Stimulated activated CD4-positive, alpha-beta T cell treated with anti-CD3 and anti-CD28 coated beads, Interleukin-1b, Interleukin-23, amount 100 ng/mL, for 48 hours (primary cell): ENCODE measurements at places on chromosomes 6 and 20.

- no peak for DNase-seq
Observed at GRCh38 chr20:19110881-19111460, 101.5 kb upstream of the SLC24A3 start.

DNA sequence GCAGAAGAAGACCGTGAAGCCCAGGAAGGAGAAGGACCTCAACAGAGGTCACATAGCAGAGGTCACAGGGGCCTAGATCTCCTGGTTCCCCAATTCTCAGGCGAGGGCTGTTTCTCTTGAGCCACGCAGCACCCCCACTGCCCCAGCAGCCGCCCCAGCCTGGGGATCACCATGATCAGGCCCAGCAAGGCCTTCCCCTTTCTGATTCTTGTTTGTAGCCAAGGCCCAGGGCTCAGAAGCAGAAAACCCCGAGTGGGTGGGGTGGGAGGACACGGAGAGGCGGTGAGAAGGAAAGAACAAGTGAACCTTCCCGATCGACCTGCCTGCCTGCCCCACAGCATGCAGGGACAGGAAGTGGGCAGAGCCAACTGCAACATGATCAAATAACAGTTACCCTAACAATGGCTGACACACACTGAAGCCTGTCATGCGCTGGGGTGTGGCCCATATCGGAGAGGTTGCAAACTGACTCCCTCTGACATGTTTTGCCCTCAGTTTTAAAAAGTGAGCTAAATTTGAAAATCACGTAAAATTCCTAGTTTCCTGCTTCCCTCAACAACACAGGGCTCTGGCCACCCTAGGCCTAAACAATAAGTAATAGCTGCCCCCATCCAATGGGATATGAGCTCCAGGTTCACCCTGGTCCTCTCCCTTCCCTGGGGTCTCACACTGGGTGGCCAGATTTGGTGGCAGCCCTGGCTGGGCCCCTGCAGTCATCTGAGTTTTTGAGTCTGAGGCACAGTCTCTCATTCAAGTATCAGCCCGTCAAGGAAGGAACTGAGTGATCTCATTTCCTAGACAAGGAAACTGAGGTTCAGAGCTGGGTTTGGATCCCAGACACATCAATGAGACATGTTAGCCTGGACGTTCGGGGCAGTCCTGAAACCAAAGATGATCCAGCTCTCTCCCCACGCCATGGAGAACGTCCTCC is 6.5 kb downstream of the PEDS1 start:
- peak; percentile 77 for DNase-seq

GRCh38 chr6:154161689-154162088 is 122.6 kb downstream of the OPRM1 start:
- DNase-seq: peak; percentile 30

DNA sequence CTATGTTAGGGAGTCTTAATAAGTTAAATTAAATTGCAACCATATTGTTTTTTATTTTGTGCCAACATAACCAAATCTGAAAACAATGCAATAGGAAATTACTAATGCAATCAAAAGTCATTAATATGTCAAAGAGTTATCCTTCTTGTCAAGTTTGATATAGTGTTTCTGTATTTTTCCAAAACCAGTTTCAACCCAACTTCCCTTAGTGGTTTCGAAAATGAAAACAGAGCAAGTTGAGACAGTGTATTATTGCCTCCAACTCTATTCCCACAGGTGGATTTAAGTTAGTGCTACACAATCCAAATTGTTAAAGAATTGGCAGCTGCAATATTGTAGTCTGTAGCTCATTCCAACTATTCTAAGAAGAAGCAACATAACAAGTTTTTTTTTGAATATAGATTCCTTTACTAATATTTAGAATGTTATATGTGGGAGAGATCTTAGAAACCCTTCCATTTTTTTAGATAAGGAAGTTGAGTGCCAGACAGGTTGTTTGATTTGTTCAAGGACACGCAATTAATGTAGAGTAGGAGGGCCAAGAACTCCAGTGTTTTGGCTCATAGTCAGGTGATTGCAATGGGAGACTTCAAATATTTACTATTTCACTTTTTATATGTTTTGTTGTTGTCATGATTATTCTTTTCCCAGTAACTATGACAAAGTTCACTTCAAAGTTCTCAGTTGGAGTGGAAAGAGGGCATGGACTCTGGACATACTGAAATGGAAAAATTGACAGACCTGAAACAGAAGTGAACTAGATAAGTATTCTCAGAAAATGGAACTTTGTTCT is 282.4 kb upstream of the HSF2 start:
- DNase-seq: no peak

- DNase-seq: no peak
Observed at GRCh38 chr6:75431379-75431778, 62.2 kb downstream of the FILIP1 start.

DNA sequence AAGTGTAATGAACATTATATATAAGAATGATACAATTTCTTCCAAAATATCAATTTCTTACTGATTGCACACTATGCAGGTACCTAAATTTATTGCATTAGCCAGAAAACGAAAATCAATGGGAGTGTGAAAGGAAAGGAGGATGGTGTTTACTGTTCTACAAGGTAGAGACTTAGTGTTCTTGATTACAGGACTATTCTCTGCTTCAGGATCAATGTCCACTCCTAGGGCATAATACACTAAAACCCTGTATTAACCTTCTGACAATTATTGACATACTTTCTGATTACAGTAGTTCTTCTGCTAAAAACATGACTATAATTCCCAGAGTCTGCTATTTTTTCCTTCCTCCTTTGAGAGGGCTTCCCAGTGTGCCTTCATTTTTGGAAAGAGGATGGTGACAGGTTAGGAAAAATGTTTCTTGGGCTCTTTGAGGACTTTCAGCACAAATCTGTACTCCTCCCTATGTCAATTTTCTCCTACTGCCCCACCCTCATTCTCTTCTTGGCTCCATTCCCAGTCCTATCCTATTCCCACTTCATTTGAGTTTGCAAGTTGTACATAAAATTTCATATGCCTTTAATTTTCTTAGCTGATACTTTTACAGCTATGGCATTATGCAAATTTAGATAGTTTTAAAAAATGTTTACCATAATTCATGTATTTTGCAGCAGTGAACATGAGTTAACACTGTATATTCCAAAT is 278.9 kb downstream of the CENPW start:
- no peak for DNase-seq

DNA sequence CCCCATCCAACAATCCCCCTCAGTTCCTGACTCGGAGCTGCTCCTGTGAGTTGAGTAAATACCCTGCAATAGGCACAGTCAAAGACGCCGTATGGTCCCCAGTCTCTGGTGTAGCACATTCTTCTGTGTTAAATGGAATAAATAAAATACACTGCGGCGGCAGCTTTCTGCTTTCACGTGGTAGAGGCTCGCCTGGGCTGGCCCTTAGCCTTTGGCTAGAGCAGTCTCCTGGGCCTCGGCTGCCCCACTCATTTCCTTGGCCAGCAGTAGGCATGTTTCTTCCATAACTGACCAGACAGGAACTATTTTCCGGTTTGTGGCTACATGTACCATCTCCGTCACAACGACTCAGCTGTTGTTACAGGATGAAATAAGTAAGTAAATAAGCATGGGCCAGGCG is 20.7 kb downstream of the SERPINB6 start:
- no peak for DNase-seq

DNA sequence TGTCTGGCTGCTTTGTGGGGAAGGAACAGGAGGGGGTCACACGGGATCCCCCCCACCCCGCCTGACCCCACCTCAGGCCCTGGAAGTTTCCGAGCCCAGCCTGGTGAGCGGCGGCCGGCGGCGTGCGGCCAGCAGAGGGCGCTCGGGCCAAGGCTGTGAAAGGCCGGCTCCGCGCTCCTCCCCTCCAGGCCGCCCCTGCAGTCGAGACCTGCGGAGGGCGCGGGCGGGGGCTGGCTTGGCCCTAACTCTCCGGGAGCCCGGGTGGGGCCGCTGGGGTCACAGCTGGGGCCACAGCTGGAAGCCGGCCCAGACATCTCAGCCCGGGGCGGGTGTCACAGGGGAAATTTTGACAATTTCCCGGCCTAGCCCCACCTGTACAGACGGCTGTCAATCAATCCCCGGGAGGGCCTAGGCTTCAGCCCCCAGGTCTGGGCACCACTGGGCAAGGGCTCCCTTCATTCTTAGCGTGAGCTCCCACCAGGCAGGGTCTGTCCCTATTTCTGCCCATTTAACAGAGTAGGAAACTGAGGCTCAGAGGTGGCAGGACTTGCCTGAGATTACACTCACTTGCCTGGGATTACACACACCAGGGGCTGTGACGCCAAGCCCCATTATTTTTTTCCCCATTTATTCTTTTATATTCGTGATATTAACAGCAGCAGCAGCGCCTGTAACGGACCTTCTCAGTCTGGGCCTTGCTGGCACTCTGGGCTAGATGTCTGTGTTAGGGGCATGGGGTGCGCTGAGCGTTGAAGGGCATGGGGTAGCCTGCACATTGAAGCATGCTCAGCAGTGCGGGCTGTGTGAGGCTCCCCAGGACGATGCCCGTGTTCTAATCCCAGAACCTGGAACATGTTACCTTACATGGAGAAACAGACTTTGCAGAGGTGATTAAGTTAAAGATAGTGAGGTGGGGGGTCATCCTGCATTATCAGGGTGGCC is 23.0 kb downstream of the ZBP1 start:
- DNase-seq: peak; percentile 58

DNA sequence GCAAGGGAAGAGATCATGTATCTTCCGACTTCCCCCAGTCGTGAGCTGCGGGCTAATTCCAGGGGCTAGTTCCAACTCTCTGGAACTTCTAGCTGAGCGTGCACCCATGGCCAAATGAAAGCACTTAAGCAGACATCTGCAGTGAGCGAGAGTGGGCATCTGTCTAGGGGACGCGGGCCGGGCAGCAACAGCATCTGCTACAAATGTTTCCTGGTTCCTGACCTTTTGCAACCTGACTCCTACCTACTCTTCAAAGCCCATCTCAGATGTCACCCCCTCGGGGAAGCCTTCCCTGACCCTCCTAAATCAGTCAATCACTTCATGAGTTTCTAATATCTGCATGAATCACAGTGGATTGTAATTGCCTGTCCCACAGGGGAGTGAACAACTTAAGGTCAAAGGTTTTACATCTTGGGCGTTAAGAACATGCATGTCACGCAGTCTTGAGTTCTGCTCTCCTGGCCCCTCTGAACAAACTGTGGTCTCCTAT is 141.9 kb downstream of the CEBPB start:
- no peak for DNase-seq

DNA sequence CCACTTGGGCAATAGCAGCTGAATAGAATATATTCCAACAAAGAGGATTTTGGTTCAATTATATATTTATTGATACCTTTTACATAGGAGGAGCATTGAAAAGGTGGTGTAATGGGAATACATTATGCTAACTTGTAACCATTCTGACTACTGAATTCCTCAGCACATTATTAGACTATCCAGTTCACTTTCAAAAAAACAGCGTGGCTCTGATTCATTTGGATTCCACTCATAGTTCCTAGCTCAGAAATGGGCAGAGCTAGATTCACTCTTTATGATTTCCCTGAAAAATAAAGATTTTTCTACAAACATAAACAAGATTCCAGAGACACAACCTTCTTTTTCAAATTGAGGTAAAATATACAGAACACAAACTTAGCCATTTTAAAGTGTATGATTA is 9.2 kb upstream of the TRERF1 start:
- DNase-seq: no peak

- no peak for DNase-seq
Observed at GRCh38 chr20:21512634-21513180, 1.2 kb downstream of the NKX2-2 start.

GRCh38 chr20:1508574-1508973 is 17.4 kb upstream of the SIRPB2 start:
- DNase-seq: no peak
